ENCODE measurements at places on chromosomes 3 and 15. TPM values are rescaled to one million over a fixed set of nuclear protein-coding genes. Genes with fewer than 3 reads are reported as not detected.

The CELSR3 gene
- total RNA-seq = 14.2 TPM

DNA sequence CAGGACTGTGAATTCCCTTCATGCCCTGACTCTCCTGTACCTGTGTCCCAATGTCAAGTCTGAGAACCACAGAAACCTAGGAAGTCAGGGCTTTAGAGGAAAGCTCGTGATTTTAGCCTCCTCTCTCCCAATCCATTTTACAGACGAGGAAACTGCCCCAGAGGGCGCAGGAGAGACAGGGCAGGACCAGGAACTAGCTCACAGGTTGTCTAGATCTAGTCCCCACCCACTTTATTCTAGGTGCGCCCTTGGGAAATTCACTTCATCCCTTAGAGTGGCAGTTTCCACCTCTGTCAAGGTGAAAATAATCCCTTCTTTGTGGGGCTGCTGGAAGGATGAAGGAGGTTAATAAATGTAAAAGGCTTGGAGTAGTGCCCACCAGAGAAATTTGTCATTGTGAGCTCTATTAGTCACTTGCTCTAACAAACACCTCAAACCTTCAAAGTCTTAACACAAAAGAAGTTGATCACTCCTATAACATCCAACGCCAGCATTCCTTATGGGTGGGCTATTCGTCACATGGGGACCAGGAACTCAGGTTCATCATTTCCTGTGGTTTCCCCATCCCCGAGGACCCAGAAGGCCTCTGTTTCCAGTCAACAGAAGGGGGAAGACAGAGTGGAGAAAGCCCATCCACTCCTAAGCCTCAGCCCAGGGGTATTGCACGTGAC is 282.3 kb downstream of the XXYLT1 start:
- H3K27ac ChIP-seq = no peak overlapping the region
- H3K4me1 ChIP-seq = peaks cover 4% of the 10 kb centered on the region
- H3K4me3 ChIP-seq = no peak overlapping the region
- H3K36me3 ChIP-seq = no peaks in the 10 kb centered on the region
- no peak for DNase-seq

DNA sequence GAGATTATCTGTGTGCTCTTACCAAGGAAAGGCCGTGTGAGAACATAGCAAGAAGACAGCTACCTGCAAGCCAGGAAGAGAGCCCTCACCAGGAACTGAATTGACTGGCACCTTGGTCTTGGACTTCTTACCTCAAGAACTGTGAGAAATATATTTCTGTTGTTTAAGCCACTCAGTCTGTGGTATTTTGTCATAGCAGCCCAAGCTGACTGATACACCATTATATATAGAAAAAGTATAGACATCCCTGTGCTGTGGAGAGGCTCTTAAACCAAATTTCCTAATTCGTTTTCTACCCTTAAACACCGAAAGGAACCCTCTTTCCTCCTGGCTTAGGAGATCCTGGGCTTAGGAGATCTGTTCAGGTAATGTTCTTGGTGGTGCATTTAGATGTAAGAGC is 44.8 kb downstream of the CGNL1 start:
- H3K36me3 ChIP-seq = no peaks in the 10 kb centered on the region
- no peak for DNase-seq
- no peaks in the 10 kb centered on the region for H3K27me3 ChIP-seq
- no peak overlapping the region for H3K4me3 ChIP-seq
- H3K27ac ChIP-seq = no peak overlapping the region

The NRROS gene
- 20.6 TPM for total RNA-seq

- DNase-seq = no peak
- no peak overlapping the region for H3K4me3 ChIP-seq
- H3K27ac ChIP-seq = no peak overlapping the region
- peaks cover 3% of the 10 kb centered on the region for H3K36me3 ChIP-seq
- no peaks in the 10 kb centered on the region for H3K4me1 ChIP-seq
Observed at GRCh38 chr3:184927796-184928315, 115.9 kb downstream of the VPS8 start.

The OR5K2 gene
- total RNA-seq = not detected

- H3K36me3 ChIP-seq = no peaks in the 10 kb centered on the region
- no peak overlapping the region for H3K4me3 ChIP-seq
- DNase-seq = no peak
Observed at GRCh38 chr3:134898181-134898754, 103.2 kb downstream of the EPHB1 start.

GRCh38 chr3:53921296-53921695 is 29.6 kb upstream of the SELENOK start:
- peaks cover 18% of the 10 kb centered on the region for H3K27me3 ChIP-seq
- H3K4me1 ChIP-seq = no peaks in the 10 kb centered on the region
- H3K36me3 ChIP-seq = peaks cover 3% of the 10 kb centered on the region
- H3K27ac ChIP-seq = no peak overlapping the region

The GOLGA8S gene
- total RNA-seq = 0.29 TPM

DNA sequence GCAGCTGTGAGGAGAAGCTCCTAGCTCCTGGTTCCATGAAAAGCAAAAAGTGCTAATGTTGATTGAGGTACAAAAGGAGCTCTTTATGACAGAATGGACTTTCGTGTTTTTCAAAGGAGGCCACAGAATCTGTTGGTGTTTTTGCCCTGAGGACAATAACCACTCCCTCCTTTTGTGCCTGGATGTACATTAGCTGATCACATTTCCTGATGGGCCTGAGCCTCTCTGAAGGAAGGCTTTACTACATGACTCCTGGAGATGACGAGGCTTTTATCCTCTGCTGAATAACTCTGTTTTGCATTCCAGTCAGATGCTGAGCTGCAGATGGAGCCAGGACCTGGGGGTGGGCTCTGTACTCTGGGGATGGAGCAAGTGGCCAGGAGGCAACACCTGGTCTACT is 301.9 kb downstream of the CACNA2D3 start:
- H3K4me3 ChIP-seq = no peak overlapping the region
- H3K27me3 ChIP-seq = no peaks in the 10 kb centered on the region
- DNase-seq = no peak
- no peaks in the 10 kb centered on the region for H3K36me3 ChIP-seq
- H3K27ac ChIP-seq = no peak overlapping the region

- no peak for DNase-seq
- H3K4me1 ChIP-seq = peaks cover 15% of the 10 kb centered on the region
- H3K4me3 ChIP-seq = no peak overlapping the region
- H3K27ac ChIP-seq = no peak overlapping the region
- H3K36me3 ChIP-seq = no peaks in the 10 kb centered on the region
- H3K27me3 ChIP-seq = peaks cover 30% of the 10 kb centered on the region
Observed at GRCh38 chr15:51754267-51754666, 2.9 kb downstream of the TMOD2 start.

DNA sequence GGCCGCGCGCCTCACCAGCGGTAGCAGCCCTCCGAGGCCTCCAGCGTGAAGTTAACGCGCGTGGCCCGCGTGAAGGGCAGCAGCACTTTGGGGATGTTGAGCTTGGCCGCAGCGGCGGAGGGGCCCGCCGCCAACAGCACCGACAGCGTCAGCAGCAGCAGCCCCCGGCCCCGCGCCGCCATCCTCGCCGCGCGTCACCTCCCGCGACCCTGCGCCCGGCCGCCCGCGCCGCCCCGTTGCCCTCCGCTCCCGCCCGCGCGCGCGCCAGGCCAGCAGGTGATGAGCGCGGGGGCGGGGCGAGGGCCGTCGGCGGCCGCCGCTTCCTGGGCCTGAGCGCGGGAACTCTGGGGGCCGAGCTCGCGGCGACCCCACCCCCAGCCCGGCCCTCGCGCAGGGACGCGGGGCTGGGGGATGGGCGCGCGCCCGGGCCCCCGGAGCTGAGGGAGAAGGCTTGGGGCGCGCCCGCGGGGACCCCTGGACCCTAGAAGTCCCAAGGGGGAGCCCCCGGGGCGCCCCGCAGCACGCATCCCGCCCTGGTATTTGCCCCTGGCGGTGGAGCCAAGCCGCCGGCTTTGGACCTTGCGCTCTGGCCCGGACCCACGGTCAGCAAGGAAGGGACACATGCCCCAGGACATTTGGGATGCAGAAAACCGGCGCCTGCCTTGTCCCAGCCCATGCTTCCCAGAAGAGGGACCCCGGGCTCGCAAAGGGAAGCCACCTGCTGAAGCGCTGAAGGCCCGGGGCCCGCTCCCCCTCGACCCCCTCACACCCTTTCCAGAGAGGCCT is at the start of gene NUP210:
NUP210 (minus strand) TSS at position 278 of the 786 bp plus-strand sequence; CDS start at position 182, 96 bp downstream.
- H3K4me3 ChIP-seq = peak within 1 kb of the TSS; percentile 99
- peaks cover 64% of the 10 kb centered on the region for H3K4me1 ChIP-seq
- peak; percentile 83 for DNase-seq
- H3K36me3 ChIP-seq = peaks cover 11% of the 10 kb centered on the region
- H3K27me3 ChIP-seq = no peaks in the 10 kb centered on the region

DNA sequence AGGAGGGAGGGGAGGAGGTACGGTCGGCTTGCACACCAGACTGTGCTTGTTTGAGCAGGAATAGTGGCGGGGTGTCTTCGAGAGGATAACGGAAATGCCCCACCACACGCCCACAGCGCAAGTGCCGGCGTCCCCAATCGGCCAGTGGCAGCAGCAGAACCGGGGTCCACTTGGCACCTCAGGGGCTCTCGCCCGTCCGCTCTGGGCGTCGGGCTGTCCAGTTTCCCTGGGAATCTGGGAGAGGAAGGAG is 53.7 kb downstream of the CCDC54 start:
- peaks cover 8% of the 10 kb centered on the region for H3K4me1 ChIP-seq
- H3K4me3 ChIP-seq = peak overlapping the region; percentile 88
- H3K27ac ChIP-seq = peak overlapping the region; percentile 57
- H3K27me3 ChIP-seq = peaks cover 27% of the 10 kb centered on the region
- H3K36me3 ChIP-seq = no peaks in the 10 kb centered on the region
- DNase-seq = peak; percentile 38

The ALG1L2 gene
- not detected for total RNA-seq

The SLC12A8 gene
- total RNA-seq = 0.53 TPM

DNA sequence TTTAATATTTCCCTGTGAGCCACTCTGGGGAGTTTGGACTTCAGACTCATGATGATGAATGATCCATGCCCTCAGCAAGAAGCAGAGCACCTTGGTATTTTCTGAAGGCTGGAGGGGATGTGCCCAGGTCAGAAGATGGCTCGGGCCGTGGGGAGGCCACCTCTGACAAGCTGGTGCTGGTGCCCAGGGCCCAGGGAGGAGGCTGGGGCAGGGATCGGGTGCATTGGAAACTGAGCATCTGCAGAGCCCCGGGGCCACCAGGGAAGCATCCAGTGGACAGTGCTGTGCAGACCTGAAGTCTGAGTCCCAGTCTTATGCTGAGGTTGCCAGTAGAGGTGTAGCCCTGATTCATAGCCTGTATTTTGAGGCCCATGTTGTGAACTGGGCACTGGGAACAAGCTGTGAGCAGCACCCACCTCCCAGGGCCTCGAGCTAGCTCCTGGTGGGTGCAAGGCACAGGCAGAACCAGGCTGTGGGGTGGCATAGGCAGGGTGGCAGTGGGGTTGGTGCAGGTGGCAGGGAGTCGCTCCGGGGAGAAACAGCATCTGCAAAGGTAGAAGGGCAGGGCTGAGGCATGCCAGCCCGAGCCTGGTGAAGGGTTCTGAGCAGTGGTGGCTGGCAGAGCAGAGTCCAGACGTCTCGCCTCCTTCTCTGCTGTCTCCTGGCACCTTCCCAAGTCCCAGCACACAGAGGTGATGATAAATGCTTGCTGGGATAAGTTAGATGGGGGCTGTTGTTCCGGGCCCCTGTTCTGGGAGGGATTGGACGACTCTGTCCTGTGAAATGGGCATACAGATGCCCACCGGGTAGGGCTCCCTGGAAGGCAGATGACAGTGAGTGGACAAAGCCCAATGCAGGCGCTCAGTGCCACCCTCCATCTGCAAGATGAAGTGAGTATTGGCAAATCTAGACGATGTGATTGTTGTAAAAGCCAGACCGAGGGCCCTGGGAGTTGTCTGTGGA is 10.6 kb downstream of the DNAJB8 start:
- peaks cover 2% of the 10 kb centered on the region for H3K36me3 ChIP-seq
- H3K4me1 ChIP-seq = peaks cover 1% of the 10 kb centered on the region
- no peak for DNase-seq
- peaks cover 31% of the 10 kb centered on the region for H3K27me3 ChIP-seq

DNA sequence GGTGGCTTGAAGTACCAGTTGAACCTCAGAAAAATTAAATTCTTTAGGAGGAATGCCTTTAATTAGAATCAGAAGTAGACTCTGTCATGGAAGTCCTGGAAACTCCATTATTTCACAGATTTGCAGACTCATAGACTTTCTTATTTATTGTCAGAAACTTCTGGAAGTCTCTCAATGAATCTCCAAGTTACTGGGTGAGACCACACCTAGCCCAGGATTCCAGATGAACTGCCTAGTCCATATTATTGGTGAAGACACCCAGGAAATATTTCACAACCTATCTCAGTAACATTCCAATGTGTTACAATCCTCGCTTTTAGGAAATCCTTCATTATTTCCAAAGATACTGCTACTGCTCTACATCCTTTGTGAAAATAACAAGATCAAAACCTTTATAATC is 6.5 kb upstream of the THBS1 start:
- peaks cover 67% of the 10 kb centered on the region for H3K27me3 ChIP-seq
- no peak overlapping the region for H3K4me3 ChIP-seq
- no peaks in the 10 kb centered on the region for H3K36me3 ChIP-seq
- no peak for DNase-seq

DNA sequence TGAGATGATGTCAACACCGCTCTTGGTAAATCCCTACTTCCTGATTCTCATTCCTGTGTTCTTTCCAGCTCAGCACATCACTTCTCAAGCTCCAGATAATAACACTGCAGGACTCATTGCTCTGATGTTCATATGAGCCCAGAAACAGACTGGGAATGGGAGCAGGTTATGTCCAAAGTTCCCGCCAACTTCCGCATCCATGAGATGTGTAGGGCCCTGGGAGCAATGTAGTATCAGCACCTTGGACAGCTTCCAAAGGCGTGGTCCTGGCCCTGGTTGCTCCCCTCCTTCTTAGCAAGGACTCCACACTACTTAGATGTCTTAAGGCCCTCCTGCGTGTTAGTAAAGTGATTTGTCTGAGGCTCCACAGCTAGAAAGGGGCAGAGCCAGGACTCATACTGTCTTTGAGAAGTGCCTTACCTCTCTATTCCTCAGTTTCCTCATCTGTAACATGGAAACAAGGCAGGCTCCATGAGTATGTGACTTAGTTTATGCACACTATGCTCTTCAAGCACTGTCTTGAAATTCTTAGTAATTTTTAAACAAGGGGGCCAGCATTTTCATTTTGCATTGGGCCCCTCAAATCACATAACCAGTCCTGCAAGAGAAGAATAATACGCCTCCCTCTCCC is 27.9 kb upstream of the SLC6A1 start:
- H3K4me1 ChIP-seq = no peaks in the 10 kb centered on the region
- no peak overlapping the region for H3K27ac ChIP-seq
- H3K27me3 ChIP-seq = peaks cover 31% of the 10 kb centered on the region
- H3K36me3 ChIP-seq = no peaks in the 10 kb centered on the region
- DNase-seq = no peak

- no peaks in the 10 kb centered on the region for H3K4me1 ChIP-seq
- no peak for DNase-seq
- no peak overlapping the region for H3K4me3 ChIP-seq
- peaks cover 21% of the 10 kb centered on the region for H3K27me3 ChIP-seq
Observed at GRCh38 chr3:100540791-100541334, 48.4 kb downstream of the TMEM45A start.

GRCh38 chr3:69194431-69195165 is 72.2 kb upstream of the LMOD3 start:
- no peaks in the 10 kb centered on the region for H3K27me3 ChIP-seq
- no peak for DNase-seq
- peaks cover 67% of the 10 kb centered on the region for H3K36me3 ChIP-seq
